ENCODE measurements at places on chromosomes 4 and X.
A peak's percentile ranks its signal among the peaks of the same experiment; 100 is the strongest.

- DNase-seq = no peak
Measured at GRCh38 chr4:76017056-76017686, 6.1 kb downstream of the CXCL10 start.

- peak; percentile 43 for DNase-seq
Measured at GRCh38 chr4:109801895-109802319, at the start of gene CFI. TSS of gene CFI (minus strand) at chr4:109801999. CDS start at chr4:109801971, 28 bp downstream.

- DNase-seq = no peak
Measured at GRCh38 chr4:102469806-102470205, 31.4 kb upstream of the NFKB1 start.

DNA sequence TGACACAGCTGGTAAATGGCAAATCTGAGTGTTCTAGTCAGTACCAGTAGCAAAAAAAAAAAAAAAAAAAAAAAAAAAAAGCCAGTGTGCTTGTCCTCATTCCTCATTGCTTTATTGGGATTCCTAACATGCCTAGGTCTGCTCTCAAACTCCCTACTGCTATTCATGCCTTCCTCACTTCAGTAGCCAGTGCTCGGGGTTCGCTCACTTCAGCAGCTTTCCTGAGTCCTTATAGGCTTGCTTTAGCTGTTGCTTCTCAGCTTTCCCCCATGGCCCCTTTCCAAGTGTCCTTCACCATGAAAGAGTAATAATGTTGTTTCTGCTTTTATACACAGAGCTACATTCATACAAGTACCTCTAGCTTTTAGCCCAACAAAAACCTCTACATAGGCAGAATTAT lies 30.8 kb downstream of the SLITRK2 start:
- no peak for DNase-seq

- DNase-seq = no peak
Measured at GRCh38 chrX:105821471-105822121, 743 bp upstream of the NRK start.

DNA sequence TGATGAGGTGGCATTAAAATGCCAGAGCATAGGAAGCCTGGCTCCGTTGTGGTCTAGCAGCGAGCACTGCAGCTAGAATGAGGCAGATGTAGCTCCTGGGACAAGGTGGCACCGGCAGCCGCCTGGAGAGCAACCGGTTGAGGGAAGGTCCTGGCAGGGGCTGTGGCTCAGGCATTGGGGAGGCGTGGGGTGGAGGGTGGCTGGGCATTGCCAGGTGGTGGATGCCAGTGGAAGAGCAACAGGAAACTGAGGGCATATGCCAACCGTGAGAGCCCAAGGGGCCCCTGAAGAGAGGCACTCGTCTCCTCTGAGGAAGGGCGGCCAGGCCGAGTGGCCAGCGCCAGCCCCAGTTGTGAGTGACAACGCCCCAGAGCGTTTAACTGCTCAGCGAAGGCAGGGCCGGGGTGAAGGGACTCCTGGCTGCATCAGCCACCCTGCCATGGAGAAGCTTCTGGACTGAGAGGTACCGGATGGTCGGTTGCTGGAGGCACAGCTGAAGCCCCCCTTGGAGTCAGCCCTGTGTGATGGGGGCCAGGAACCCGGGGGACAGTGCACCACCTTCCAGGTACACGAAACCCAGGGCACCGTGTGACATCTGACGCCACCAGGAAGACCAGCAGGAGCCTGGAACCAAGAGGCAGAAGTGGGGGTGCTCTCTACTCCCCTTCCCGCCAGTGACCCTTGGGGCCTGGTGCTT lies 13.2 kb upstream of the PDE6B start:
- DNase-seq = no peak

DNA sequence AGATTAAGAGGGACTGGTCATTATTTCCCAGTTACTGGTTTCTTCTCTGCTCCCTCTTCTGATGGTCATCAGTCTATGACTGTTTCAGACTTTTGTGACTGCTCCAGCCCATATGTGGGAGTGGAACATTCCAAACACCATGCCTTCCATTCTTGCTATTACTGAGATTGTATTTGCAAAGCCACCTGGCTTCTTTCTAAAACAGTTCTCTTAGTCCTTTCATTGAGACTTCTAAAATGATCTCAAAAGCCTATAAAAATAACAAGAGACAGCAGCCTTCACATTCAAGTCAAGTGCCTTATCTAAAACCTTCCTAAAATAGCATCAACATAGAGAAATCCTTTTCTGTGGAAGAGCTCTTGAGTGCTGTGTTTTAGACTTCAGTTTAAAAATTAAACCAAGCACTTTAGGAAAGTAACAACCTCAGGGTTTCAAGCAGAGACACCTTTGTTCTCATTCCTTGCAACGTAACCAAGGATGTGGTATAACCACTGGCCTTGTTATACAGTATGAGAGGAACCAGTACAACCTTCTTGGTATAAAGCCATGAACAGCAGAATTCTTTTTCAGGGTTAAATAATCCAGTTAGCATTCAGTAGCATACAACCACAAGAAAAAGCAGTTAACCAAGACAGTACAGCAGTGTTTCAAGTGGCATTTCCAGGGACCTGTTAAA lies 97.1 kb downstream of the NFKB1 start:
- no peak for DNase-seq

DNA sequence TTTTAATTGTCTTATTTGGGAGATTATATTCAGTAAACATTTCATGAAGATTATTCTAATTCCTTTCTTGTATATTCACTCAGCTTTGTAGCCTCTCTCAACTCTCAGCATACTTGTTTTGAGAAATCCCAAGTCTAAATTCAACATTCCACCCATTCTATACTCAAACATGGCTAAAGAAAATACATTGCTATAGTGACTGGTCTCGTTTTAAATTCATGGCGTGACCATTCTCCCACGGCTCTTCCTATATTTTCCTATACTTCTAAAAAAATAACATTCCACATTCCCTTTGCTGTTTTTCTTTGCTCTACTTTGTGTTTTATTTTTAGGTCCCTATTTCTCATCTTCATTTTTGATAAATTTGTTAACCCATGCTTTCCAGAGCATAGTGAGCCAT lies 49.2 kb upstream of the UGT2A1 start:
- DNase-seq = no peak

- DNase-seq = no peak
Measured at GRCh38 chr4:3520276-3520675, 11.9 kb downstream of the LRPAP1 start.

DNA sequence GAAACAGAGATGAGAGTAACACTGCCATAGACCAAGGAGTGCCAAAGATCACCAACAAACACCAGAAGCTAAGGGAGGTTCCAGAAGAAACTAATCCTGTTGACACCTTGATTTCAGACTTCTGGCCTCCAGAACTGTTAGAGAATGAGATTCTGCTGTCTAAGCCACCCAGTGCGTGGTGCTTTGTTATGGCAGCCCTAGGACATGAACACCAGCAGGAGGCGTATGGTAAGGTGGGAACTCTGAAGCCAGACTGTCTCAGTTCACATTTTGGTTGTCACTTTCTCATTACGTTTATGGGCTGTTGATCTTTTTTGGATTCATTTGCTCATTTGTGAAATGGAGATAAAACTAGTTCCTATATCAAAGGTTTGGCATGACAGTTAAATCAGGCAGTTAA lies 142.9 kb downstream of the DCHS2 start:
- DNase-seq = peak; percentile 26

- DNase-seq = no peak
Measured at GRCh38 chr4:4671774-4672349, 130.0 kb upstream of the STX18 start.

GRCh38 chr4:54224996-54225597 lies 4.0 kb upstream of the PDGFRA start:
- no peak for DNase-seq

DNA sequence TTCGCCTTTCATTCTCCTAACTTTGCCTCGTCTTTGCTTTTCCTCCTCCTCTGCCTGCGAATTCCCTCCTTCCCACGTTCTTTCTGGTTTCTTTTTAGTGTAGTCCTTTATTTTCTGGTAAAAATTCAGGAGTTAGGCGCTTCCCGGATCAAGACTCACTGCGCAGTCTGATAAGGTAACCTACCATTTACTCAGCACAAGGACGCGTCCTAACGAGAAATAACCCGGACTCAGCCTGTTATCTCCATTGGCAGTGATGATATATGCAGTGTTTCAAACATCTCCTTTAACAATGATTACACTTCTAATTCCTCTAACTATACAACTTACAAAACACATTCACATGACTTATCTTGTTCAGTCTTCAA lies 357 bp upstream of the ETNPPL start:
- peak; percentile 53 for DNase-seq

DNA sequence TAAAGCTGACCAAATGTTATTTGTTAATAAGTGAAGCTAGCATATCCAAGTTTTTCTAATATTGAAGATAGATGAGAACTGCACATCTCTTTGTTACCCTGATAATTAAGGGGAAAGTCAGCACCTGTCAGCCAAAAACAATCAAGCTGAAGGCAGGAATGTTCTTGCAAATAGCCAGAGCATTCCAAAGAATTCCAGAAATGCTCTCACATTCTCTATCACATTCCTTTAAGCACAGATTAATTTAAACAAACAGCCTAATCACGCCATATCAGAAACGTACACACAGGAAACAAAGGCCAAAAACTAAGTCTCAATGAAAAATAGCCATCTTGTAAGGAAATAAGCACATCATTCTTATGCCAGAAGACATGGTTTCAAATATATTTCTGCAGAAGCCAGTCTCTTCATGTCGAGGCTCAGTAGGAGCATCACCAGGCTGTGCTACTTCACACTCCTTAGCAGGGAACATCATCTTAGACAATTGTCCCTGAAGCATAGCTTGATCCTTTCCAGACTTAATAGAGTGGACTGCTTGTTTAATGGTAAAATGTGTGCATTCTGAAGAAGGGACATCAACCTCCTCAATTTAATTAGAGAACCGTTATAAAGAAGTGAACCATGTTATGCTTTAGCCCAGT lies 252.9 kb upstream of the TTC29 start:
- no peak for DNase-seq

DNA sequence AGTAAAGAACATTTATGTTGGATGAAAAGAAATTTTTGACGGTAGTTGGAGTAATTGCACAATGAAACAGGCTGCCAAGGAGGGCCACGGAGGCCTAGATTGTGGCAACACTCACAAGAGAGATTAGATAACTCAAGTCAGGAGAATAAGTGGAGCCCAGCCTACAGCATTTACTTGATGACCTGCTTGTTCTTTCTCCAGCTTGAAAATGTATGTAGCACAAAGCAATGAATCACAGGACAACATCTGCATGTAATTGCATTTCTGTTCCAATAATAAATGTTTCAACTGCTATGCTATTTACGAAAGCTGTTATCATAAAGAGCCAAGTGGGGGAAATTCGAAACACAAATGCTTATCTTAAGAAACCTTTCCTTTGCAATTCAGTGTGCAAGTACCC lies 221.2 kb upstream of the MID1 start:
- peak; percentile 60 for DNase-seq

GRCh38 chrX:9842541-9842940 lies 56.3 kb downstream of the SHROOM2 start:
- no peak for DNase-seq

GRCh38 chr4:30600246-30601017 lies 119.7 kb upstream of the PCDH7 start:
- DNase-seq = peak; percentile 73
